ENCODE measurements at places on chromosomes 12 and 14.

DNA sequence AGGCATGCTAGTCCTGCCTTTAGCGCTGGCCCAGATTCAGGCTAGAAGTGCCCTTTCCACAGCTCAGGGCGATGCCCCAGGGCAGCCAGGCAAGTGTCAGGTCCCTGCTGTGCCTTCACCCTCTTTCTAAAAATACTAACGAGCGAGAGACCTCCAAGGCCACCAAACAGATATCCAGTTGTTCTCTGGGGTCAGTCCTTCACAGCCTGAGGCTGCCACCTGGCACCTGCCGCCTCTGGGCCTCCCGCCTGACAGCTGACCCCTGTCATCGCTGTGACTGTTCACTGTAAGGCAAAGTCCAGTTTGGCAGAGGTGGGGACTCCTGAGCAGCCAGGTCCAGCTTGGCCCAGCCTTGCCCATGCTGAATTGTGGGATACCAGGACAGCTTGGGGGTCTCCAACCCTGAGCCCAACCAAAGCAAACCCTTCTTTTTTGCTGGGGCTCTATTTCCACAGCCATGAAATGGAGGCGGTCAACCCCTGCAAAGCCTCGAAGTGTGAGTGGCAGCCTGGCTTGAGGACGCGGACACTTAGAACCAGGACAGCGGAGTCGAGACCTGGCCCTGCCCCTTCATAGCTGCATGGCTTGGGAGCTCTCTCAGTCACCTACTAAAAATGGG lies 79.9 kb downstream of the NINJ2 start:
- DNase-seq, result peak; percentile 82
- no peaks in the 10 kb centered on the region for H3K36me3 ChIP-seq
- H3K4me3 ChIP-seq, result peak overlapping the region; percentile 27
- H3K4me1 ChIP-seq, result peaks cover 52% of the 10 kb centered on the region
- H3K27ac ChIP-seq, result peak overlapping the region; percentile 91
- H3K27me3 ChIP-seq, result no peaks in the 10 kb centered on the region

DNA sequence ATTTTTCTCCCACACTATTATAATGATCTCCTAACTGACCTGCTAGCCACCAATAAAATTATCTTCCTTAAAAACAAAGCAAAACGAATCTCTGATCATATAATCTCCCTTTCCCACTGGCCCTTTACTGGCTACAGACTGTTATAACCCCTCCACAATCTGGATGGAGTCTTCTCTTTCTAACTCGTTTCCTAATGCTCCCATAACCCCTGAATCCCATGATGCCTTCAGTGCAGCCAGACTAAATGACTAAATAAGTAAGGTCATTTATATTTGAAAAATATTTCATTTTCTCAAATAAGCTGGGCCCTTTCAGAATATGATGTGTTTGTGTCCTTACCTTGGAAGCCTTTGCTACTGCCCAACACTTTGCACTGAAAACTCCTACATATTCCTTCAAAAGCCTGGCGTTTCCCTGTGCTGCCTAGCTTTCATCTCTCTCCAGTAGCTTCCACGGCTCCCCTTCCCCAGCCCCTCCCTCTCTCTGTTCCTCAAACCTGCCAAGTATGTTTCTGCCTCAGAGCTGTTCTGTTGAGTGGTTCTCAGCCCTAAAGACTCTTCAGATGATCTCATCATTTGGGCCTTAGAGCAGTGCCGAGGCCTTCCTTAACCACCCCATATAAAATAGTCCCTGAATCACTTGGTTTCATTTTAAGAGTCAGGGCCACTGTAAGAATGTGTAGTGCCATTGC lies 91.7 kb downstream of the MYRFL start:
- no peaks in the 10 kb centered on the region for H3K36me3 ChIP-seq
- no peak overlapping the region for H3K4me3 ChIP-seq
- DNase-seq, result no peak
- H3K27ac ChIP-seq, result peak overlapping the region; percentile 59
- H3K27me3 ChIP-seq, result no peaks in the 10 kb centered on the region

DNA sequence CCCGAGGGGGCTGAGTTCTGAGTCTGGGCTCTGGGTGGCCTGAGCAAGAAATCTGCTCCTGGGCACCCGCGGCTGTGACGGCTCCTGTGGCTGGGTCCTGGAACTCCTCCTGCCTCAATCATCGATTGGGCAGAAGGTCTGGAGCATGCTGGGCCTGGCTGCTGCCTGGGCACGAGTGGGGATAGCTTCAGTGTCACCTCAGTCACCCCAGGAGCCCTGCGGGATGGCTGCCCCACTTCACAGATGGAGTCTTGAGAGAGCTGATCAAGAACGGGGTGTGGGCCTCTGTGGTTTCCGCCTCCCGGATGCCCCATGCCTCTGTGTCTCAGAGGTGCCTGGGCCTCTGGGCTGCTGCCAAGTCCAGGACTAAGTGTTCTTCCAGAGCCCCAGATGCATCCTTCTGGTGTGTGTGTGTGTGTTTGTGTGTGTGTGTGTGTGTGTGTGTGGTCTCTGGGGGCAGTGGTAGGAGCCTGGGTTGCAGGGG lies 185.6 kb upstream of the C14orf180 start:
- H3K4me3 ChIP-seq, result peak overlapping the region; percentile 11
- peaks cover 8% of the 10 kb centered on the region for H3K27me3 ChIP-seq
- peak; percentile 69 for DNase-seq
- no peaks in the 10 kb centered on the region for H3K36me3 ChIP-seq

- no peak for DNase-seq
- H3K4me3 ChIP-seq, result no peak overlapping the region
- no peaks in the 10 kb centered on the region for H3K4me1 ChIP-seq
- no peak overlapping the region for H3K27ac ChIP-seq
Measured at GRCh38 chr12:30047516-30048254, 263.9 kb upstream of the TMTC1 start.

GRCh38 chr14:93318927-93319326 lies 13.9 kb downstream of the BTBD7 start:
- H3K4me1 ChIP-seq, result peaks cover 59% of the 10 kb centered on the region
- no peak overlapping the region for H3K27ac ChIP-seq
- H3K36me3 ChIP-seq, result no peaks in the 10 kb centered on the region
- H3K4me3 ChIP-seq, result no peak overlapping the region
- no peaks in the 10 kb centered on the region for H3K27me3 ChIP-seq

DNA sequence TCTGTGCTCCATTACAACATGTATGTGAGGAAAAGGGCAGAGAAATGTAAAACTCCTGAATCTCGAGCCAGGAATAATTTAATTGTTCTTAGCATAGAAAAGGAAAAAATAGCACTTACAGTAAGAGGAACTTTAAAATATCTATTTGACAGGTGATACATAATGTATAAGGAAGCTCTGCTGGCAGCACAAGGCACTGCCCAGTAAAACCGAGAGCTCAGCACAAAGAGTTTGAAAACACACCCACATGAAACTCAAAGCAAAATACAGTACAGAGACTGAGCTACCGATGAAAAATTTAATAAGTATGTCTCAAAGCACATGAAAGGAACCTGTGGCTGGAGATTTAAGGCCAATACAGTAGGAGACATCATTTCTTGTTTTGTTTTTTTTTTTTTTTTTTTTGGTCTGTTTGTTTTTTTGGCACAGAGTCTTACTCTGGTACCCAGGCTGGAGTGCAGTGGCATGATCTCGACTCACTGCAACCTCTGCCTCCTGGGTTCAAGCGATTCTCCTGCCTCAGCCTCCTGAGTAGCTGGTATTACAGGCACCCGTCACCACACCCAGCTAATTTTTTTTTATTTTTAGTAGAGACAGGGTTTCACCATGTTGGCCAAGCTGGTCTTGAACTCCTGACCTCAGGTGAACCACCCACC lies 19.2 kb downstream of the CLIP1 start:
- H3K27me3 ChIP-seq, result no peaks in the 10 kb centered on the region
- DNase-seq, result no peak
- H3K27ac ChIP-seq, result no peak overlapping the region
- no peaks in the 10 kb centered on the region for H3K36me3 ChIP-seq

DNA sequence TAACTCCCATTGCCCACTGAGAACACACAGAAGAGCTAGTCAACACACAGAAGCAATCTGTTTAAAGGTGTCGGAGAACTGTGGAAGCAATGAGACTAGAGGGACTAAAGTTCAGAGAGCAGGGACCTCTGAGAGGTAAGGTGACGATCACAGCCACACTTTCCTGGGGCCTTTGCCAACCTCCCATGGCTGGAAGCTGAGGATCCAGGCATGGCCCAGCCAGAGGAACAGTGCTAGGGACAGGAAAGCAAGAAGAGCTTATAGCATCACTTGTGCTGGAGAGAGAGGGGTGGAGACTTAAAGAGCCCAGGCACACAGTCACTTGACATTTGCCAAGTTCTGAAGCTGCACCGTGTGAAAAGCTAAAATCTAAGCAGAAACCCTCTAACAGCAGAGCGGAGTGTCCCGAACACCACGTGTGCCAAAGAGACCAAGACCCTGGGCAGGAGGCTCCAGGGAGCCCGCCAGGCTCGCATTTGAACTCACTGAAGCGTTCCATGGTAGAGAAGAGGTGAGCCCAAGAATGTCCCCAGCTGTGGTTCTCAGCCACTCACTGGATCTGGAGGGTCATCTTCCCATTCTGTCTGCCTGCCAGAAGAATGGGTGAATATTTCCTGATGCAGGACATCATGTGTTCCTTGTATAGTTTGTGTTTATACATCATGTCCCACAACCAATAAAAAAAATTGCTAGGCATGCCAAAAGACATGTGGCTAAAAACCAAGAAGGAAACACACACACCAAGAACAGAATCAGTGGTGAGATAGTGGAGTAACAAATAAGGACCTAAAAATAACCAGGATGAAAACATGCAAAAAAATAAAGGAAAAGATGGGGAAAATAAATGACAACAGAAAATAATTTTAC lies 174.0 kb upstream of the C14orf180 start:
- DNase-seq, result no peak
- no peak overlapping the region for H3K27ac ChIP-seq
- peaks cover 7% of the 10 kb centered on the region for H3K27me3 ChIP-seq
- no peaks in the 10 kb centered on the region for H3K4me1 ChIP-seq

- H3K27ac ChIP-seq, result no peak overlapping the region
- DNase-seq, result no peak
- no peak overlapping the region for H3K4me3 ChIP-seq
- peaks cover 28% of the 10 kb centered on the region for H3K4me1 ChIP-seq
Measured at GRCh38 chr12:118325081-118325480, 47.6 kb downstream of the TAOK3 start.

- no peaks in the 10 kb centered on the region for H3K4me1 ChIP-seq
- no peaks in the 10 kb centered on the region for H3K27me3 ChIP-seq
- DNase-seq, result no peak
- no peak overlapping the region for H3K27ac ChIP-seq
Measured at GRCh38 chr12:81162391-81163136, 84.7 kb downstream of the ACSS3 start.

- H3K4me3 ChIP-seq, result no peak overlapping the region
- peak overlapping the region; percentile 54 for H3K27ac ChIP-seq
- no peak for DNase-seq
- H3K27me3 ChIP-seq, result no peaks in the 10 kb centered on the region
- peaks cover 86% of the 10 kb centered on the region for H3K4me1 ChIP-seq
Measured at GRCh38 chr12:32505067-32505945, 105.9 kb downstream of the FGD4 start.

- no peak overlapping the region for H3K27ac ChIP-seq
- no peak for DNase-seq
- H3K4me1 ChIP-seq, result no peaks in the 10 kb centered on the region
- H3K4me3 ChIP-seq, result no peak overlapping the region
- no peaks in the 10 kb centered on the region for H3K36me3 ChIP-seq
Measured at GRCh38 chr12:87217491-87217890, 811.7 kb downstream of the C12orf50 start.

DNA sequence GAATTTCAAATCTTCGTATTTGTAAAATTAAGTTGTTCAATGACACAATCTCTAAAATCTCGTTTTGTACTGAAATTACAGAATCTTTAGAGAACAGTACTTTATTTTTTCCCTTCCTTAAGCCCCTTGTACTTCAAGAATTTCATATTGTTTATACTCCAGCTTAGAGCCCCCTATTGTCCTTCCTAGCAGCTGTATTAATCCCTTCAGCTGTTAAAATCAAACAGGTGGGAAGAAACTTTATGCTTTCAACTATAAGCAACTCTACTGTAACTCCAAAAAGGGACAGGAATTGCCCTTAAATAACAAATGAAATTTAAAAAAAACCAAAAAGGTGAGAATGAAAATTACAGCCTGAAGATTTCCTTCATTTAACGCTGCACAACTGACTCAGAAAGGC lies 1.7 kb downstream of the NACA start:
- DNase-seq, result no peak
- peak overlapping the region; percentile 82 for H3K4me3 ChIP-seq
- H3K36me3 ChIP-seq, result peaks cover 36% of the 10 kb centered on the region
- H3K27ac ChIP-seq, result peak overlapping the region; percentile 95

GRCh38 chr12:109163167-109163566 lies 46.8 kb downstream of the ACACB start:
- peaks cover 30% of the 10 kb centered on the region for H3K36me3 ChIP-seq
- no peaks in the 10 kb centered on the region for H3K27me3 ChIP-seq
- H3K27ac ChIP-seq, result peak overlapping the region; percentile 70
- no peak overlapping the region for H3K4me3 ChIP-seq
- H3K4me1 ChIP-seq, result peaks cover 60% of the 10 kb centered on the region
- DNase-seq, result no peak

- H3K4me3 ChIP-seq, result no peak overlapping the region
- no peaks in the 10 kb centered on the region for H3K36me3 ChIP-seq
- DNase-seq, result no peak
- H3K27me3 ChIP-seq, result no peaks in the 10 kb centered on the region
- peak overlapping the region; percentile 41 for H3K27ac ChIP-seq
Measured at GRCh38 chr12:77349689-77350370, 284.5 kb upstream of the E2F7 start.

GRCh38 chr12:47860279-47860841 lies 40.7 kb upstream of the HDAC7 start:
- H3K27ac ChIP-seq, result no peak overlapping the region
- no peak for DNase-seq
- no peaks in the 10 kb centered on the region for H3K36me3 ChIP-seq
- no peak overlapping the region for H3K4me3 ChIP-seq

DNA sequence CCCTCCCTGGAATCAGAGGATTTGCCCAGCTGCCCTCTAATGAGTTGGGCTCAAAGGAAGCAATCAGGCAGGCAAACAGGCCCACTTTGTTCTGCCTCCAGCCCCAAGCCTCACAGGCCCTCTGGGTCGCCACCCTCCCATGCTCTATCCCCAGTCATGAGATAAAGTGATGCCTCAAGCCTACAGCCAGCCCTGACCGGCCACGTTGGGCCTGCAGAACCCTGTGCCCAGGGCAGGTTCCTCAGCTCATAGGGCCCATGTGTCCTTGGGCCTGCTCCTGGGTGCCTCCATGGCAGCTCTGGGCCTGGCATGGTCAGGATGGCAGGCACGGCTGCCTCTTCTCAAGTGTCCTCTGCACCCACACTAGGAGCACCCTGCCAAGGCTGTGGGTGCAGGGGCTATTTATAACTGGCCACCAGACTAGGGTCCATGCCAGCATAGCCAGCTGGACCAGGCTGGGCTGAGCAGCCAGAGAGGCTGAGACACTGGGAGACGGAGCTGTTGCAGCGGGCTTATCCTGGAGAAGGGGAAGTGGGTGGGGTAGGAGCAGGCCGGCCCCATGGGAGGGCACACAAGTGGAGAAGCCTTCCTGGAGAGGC lies 20.2 kb downstream of the HDAC7 start:
- DNase-seq, result peak; percentile 69
- H3K4me1 ChIP-seq, result peaks cover 66% of the 10 kb centered on the region
- H3K27me3 ChIP-seq, result no peaks in the 10 kb centered on the region
- H3K36me3 ChIP-seq, result peaks cover 42% of the 10 kb centered on the region
- peak overlapping the region; percentile 99 for H3K27ac ChIP-seq

GRCh38 chr14:99862136-99862535 lies 68.9 kb downstream of the EML1 start:
- H3K27ac ChIP-seq, result no peak overlapping the region
- H3K27me3 ChIP-seq, result no peaks in the 10 kb centered on the region
- H3K36me3 ChIP-seq, result peaks cover 9% of the 10 kb centered on the region
- no peak overlapping the region for H3K4me3 ChIP-seq
- no peak for DNase-seq
- peaks cover 9% of the 10 kb centered on the region for H3K4me1 ChIP-seq

Data from left ventricle myocardium inferior (tissue), 1 donor.